ENCODE measurements at places on chromosomes 11 and 22. TPM values are rescaled to one million over a fixed set of nuclear protein-coding genes. Genes with fewer than 3 reads are reported as not detected.

The NLRP10 gene
- not detected for total RNA-seq

The BEST1 gene
- 0.21 TPM for total RNA-seq

The RAG2 gene
- not detected for total RNA-seq

The MUC6 gene
- not detected for total RNA-seq

DNA sequence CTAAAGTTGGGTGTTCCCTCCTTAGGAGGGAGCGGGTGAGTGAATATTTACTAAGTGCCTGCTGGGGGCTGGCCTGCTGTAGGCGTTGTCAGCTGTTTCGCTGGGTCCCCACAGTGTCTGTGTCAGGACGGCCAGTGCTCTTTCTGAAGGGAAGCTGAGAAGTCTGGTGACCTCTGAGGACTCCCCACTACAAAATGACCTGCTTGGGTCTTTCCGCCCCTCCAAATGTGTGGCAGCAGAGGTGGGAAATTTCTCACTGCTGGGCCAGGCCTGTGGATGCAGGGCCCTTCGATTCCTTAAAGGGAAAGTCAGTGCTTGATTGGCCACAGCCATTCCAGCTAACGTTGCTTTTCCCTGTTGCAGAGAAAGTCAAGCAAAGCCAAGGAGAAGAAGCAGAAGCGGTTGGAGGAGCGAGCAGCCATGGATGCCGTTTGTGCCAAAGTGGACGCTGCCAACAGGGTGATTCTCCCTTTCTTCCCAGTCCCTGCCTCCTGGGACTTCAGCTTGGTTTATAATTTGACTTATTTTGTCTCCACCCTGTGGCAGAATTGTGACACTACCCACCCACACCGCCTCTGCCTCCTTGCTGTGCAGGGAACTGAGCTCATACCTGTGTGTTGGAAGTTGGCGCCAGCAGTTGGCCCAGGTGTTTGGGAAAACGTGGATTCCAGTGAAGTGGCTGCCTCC lies 6.8 kb downstream of the NAA40 start:
- peak; percentile 68 for DNase-seq
- no peak overlapping the region for H3K4me3 ChIP-seq
- no peaks in the 10 kb centered on the region for H3K27me3 ChIP-seq

- no peak overlapping the region for H3K27ac ChIP-seq
- no peak overlapping the region for H3K4me3 ChIP-seq
- H3K27me3 ChIP-seq: no peaks in the 10 kb centered on the region
- DNase-seq: no peak
- H3K36me3 ChIP-seq: no peaks in the 10 kb centered on the region
Observed at GRCh38 chr11:67632175-67632981, 2.6 kb upstream of the NUDT8 start.

- no peak overlapping the region for H3K27ac ChIP-seq
- no peaks in the 10 kb centered on the region for H3K4me1 ChIP-seq
- no peak overlapping the region for H3K4me3 ChIP-seq
- no peak for DNase-seq
- H3K36me3 ChIP-seq: no peaks in the 10 kb centered on the region
Observed at GRCh38 chr11:64726867-64727530, 4.0 kb upstream of the NRXN2 start.

DNA sequence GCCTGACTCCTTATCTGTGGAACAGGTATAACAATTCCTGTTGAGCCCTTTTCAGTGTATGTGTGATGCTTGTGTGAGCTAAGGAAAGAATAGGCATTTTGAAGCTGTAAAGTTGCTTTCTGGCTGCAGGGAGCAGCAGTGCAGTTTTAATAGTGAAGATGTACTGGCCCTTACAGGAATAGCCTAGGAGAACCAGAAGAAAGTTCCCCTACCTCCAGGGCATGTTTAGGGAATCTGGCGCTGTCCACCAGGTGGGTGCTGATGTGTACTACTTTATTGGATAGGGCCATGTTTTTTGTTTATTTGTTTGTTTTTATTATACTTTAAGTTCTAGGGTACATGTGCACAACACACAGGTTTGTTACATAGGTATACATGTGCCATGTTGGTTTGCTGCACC lies 11.5 kb downstream of the BMAL1 start:
- no peak overlapping the region for H3K4me3 ChIP-seq
- no peaks in the 10 kb centered on the region for H3K27me3 ChIP-seq
- no peak for DNase-seq
- no peaks in the 10 kb centered on the region for H3K4me1 ChIP-seq
- no peak overlapping the region for H3K27ac ChIP-seq

DNA sequence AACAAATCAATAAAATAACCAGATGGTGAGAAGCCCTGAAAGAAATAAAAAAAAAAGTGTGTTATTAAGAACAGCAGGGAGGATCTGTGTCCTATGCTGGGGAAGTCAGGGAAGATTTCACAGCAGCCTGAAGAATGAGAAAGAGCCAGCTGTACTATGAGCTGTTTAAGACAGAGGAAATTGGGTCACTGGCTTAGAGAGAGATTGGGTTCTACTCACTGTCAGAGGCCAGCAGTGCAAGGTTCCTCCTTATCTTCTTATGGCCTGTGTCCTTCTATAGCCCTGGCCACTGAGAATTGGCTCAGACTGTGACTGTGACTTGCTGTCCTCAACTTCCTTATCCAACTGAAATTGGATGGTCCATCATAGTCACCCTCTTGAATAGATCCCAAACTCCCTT lies 54.8 kb upstream of the FDX1 start:
- H3K4me3 ChIP-seq: no peak overlapping the region
- H3K27me3 ChIP-seq: no peaks in the 10 kb centered on the region
- H3K27ac ChIP-seq: no peak overlapping the region
- no peak for DNase-seq

DNA sequence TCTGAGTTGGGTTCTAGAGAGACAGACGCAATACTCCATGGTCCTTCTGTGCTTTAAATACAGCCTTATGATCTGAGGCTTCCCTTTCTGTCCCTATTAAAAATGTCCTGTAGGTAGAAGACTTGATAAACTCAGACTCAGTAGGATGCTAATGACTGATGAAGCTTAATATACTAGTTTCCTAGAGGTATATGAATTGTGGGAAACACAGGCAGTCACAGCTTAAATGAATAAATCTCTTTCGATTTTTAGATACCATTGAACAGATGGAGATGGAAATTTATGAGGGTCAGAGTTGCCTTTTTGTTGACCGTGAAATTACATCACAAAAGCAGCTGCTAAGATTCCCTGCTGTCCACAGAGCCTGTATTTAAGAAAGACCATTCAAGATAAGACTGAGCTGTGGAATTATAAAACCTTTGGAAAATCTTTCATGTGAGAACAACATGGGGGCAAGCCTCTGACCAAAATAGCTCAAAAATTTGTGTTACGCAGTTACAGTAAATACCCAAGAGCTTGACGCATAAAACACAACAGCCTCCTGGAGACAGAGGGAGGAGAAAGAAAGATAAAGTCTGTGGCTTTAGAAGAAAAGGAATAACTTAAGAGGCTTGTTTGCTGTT lies 172.3 kb downstream of the AASDHPPT start:
- no peaks in the 10 kb centered on the region for H3K36me3 ChIP-seq
- no peak for DNase-seq
- H3K4me3 ChIP-seq: no peak overlapping the region
- no peaks in the 10 kb centered on the region for H3K27me3 ChIP-seq

GRCh38 chr11:126892756-126893155 lies 107.8 kb downstream of the KIRREL3 start:
- H3K36me3 ChIP-seq: no peaks in the 10 kb centered on the region
- DNase-seq: no peak
- H3K27ac ChIP-seq: no peak overlapping the region
- no peak overlapping the region for H3K4me3 ChIP-seq
- no peaks in the 10 kb centered on the region for H3K4me1 ChIP-seq

DNA sequence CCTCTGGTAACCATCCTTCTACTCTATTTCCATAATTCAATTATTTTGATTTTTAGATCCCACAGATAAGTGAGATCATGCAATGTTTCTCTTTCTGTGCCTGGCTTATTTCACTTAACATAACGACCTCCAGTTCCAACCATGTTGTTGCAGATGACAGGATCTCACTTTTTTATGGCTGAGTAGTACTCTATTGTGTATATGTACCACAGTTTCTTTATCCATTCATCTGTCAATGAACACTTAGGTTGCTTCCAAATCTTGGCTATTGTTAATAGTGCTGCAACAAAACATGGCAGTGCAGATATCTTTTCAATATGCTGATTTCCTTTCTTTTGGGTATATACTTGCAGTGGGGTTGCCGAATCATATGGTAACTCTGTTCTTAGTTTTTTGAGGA lies 286.4 kb upstream of the C11orf87 start:
- no peak for DNase-seq
- no peaks in the 10 kb centered on the region for H3K4me1 ChIP-seq
- H3K27ac ChIP-seq: no peak overlapping the region
- no peak overlapping the region for H3K4me3 ChIP-seq
- H3K27me3 ChIP-seq: no peaks in the 10 kb centered on the region

- H3K4me3 ChIP-seq: no peak overlapping the region
- peak; percentile 93 for DNase-seq
- no peaks in the 10 kb centered on the region for H3K36me3 ChIP-seq
Observed at GRCh38 chr11:74559110-74559933, 33.1 kb upstream of the POLD3 start.

DNA sequence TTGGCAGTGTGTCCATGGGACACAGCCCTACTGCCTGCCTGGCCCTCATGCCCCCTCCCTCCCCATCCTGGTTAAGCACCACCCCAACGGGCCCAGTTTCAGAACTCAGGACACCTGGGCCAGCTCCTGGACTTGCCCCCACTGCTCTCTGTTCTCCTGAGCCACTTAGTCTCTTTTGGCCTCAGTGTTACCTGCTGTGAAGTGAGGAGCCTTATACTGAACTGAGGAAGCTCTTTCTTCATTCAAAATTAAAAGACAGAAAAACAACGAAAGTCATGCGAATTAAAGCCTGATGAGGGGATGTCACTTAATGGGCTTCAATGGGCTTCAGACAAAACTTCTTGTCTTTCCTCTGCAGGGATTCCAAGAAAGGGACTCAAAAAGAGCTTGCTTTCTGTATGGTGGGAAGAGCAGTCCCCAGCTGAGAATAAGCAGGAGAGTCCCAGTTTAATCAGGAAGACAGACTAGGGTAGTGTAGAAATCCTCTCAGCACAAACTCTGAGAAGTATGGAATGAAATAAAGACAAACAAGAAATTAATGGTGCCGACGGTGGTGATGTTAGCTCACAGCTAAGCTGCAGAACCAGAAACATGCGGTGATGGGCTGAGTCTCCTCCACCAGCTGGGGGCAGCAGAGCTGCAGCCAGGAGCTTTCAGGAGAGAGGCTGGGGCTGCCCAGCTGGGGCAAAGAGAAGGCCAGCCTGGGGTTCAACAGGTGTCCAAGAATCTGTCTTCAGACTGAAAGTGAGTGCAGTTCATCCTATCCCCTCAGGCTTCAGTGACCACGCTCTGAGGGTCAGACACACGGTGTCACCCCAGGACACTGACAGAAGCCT lies 101.0 kb downstream of the GGTLC2 start:
- no peak overlapping the region for H3K27ac ChIP-seq
- H3K4me3 ChIP-seq: no peak overlapping the region
- no peaks in the 10 kb centered on the region for H3K4me1 ChIP-seq
- no peaks in the 10 kb centered on the region for H3K27me3 ChIP-seq
- H3K36me3 ChIP-seq: no peaks in the 10 kb centered on the region
- no peak for DNase-seq

DNA sequence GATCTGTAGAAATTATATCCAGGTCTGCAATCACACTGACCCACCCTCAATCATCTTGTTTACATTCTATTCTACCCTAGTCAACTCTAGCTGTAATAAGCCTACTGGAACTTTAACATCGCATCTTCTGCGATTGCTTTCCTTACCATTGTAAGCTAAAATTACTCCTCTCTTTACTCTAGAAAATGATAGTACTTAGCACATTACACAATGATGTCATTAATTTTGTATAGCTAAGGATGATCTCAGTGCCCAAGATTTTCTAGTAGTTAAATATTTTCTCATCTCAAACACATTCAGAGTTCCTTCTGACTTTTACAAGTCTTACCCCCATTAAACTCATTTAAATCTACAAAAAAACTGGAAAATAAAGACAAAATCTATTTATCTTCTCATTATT lies 39.6 kb upstream of the CTSC start:
- H3K27me3 ChIP-seq: no peaks in the 10 kb centered on the region
- peaks cover 3% of the 10 kb centered on the region for H3K4me1 ChIP-seq
- no peak for DNase-seq
- no peak overlapping the region for H3K4me3 ChIP-seq

DNA sequence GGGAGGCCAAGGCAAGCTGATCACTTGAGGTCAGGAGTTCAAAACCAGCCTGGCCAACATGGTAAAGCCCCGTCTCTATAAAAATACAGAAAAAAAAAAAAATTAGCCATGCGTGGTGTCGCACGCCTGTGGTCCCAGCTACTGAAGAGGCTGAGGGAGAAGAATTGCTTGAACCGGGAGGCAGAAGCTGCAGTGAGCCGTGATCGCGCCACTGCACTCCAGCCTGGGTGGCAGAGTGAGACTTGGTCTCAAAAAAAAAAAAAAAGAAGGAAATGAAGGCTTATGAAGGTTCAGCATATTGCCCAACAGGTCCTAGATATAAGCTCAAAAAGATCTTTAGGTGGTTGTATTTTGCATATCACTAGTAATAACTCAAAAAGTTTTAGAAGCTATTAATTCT lies 10.2 kb downstream of the ATL3 start:
- peaks cover 2% of the 10 kb centered on the region for H3K36me3 ChIP-seq
- H3K4me1 ChIP-seq: peaks cover 11% of the 10 kb centered on the region
- H3K27me3 ChIP-seq: no peaks in the 10 kb centered on the region
- DNase-seq: no peak
- no peak overlapping the region for H3K27ac ChIP-seq

DNA sequence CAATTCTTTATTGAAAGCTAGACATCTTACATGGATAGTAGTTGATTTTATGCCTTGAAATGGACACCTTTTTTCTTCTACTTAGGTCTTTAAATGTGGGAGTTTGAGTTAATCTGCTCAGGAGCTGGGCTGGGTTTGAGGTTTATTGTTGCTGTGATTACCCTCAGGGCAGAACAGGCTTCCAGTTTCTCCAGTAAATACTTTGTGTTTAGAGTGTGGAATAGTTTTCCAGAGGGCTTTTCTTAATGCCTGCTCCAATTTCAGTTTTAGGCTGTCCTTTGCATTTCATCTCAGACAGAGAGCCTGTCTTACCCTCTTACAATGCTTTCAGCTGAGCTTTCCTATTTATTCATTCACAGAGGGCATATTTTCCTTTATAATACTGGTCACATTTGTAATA lies 69.9 kb upstream of the ADORA2A start:
- no peak overlapping the region for H3K4me3 ChIP-seq
- H3K36me3 ChIP-seq: peaks cover 12% of the 10 kb centered on the region
- no peaks in the 10 kb centered on the region for H3K27me3 ChIP-seq
- H3K27ac ChIP-seq: no peak overlapping the region

DNA sequence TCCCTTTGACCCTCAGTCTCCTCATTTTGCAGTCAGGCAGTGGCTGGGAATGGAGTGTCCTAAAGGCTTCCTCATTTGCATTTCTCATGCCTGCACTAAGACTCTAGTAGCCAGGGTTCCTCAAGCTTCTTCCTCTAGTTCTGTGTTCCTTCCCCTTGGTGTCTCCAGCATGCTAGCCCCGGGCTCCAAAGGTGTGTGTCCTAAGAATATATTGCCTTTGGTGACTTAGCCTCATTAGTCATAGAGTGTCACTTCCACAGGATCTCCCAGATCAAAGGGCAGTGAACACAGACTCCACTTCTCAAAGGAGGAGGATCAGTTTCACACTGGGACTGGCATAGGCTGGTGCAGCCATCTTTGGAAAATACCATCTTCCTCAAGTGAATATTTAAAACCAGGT lies 21.4 kb upstream of the ACER3 start:
- H3K36me3 ChIP-seq: no peaks in the 10 kb centered on the region
- H3K27me3 ChIP-seq: no peaks in the 10 kb centered on the region
- H3K4me1 ChIP-seq: peaks cover 33% of the 10 kb centered on the region
- H3K27ac ChIP-seq: no peak overlapping the region
- no peak overlapping the region for H3K4me3 ChIP-seq
